ENCODE measurements at places on chromosomes 3 and 15.

DNA sequence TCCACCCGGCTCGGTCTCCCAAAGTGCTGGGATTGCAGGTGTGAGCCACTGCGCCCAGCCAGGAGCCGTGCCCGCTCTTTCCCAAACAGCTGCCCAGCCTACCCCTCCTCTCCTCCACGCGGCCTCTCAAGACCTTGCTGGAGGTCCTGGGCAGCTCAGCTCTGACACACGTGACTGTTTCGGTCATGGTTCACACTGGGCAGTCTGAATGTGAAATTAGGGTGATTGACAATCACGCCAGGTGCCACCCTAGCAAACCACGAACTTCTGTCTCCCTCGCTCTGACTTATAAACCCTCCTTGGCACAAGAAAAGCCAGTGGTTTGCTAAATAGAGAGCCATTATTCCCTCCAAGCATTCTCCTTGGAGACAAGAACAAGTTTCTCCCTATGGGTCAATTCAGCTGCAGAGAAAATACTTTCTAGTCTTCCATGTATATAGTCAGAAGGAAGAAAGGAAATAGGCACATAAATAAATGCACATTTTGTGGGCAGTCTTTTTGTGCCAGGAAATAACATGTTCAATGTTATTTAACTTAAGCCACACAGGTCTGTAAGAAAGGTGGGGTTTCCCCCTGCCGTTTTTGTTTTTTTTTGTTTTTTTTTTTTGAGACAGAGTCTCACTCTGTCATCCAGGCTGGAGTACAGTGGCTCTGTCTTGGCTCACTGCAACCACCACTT is 121.9 kb upstream of the MEF2A start:
- no peak for DNase-seq

DNA sequence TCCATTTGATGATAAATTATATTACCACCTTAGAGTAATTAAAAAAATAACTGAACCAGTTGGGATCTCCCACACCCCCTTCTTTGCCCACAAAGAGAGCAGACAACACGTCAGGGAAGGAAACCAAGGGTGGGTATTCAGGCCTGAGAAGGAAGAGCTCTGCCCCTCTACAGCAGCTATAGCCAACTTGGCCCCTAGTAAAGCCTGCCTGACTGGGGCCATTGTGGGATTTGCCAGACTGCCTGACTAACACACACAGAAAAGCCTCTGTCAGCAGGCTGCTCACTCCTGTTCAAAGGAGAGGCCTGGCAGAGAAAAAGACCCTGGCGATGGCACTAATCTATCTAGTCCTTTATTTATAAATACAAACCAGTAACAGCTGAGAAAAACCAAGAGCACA is 41.4 kb downstream of the ATP8B4 start:
- DNase-seq: no peak

- no peak for DNase-seq
Measured at GRCh38 chr15:26234976-26235767, 372.0 kb upstream of the ATP10A start.

DNA sequence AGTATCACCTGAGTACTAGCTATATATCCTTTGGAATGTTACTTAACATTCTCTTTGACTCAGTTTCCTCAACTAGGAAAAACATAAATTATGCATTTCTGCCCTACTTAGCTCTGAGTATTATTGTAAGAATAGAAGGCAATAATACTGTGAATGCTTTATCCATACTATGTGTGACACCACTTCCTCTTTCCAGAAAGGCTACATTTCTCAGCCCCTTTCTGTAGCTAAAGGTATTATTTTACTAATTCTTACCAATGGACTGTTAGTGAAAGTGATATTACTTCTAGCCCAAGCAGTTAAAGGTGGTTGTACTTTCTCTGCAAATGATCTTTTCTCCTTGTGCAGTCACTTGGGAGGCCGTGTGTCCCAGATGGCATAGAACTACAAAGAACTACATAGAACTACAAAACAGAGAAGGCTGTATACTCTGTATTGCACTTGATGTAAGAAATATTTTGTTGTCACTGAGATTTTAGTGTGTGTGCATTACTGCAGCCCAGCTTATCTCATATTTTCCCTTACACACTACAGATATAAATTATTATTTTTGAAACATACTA is 35.1 kb downstream of the MYH15 start:
- no peak for DNase-seq

DNA sequence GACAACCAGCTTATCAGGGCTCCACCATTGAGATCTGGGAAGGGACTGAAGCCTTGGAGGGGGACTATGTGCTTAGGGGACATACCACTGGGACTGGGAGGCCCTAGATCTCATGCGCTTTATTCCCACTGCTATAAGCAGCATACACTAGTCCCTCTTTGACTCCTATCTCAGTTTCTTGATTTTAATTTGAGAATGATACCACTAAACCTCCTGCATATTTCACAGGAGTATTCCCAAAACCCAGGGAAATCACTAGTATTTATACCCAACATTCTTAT is 29.2 kb downstream of the SLC24A1 start:
- DNase-seq: no peak

DNA sequence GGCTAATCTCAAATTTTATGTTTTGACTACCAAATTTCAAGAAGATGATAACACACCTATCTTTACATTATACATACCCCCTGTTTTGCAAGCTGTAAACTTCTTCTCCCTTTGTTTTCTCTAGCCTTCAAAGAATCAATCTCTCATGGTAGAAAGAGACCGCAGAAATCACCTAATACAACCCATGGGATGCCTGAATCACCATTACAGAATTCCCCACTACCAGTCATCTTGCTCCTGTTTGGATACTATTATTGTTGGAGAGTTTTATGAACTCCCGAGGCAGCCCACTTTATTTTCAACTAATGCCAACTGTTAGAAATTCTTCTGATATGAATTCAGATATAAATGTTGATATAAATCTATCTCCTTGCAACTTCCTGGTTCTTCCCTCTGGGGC is 110.9 kb downstream of the FRMD5 start:
- DNase-seq: no peak

GRCh38 chr3:186886202-186886981 is 43.9 kb downstream of the ADIPOQ start:
- DNase-seq: no peak

- no peak for DNase-seq
Measured at GRCh38 chr15:36256404-36256807, 323.0 kb upstream of the CDIN1 start.

GRCh38 chr15:72146934-72147333 is 28.7 kb downstream of the SENP8 start:
- DNase-seq: no peak

GRCh38 chr15:41558400-41559238 is at the start of gene TYRO3:
TSS of gene TYRO3 (plus strand) at chr15:41559212. CDS start at chr15:41559258, 46 bp downstream.
- DNase-seq: peak; percentile 21

GRCh38 chr3:108406063-108406660 is 104.2 kb downstream of the MYH15 start:
- DNase-seq: peak; percentile 55

GRCh38 chr3:41900265-41900664 is 61.6 kb downstream of the ULK4 start:
- peak; percentile 30 for DNase-seq

DNA sequence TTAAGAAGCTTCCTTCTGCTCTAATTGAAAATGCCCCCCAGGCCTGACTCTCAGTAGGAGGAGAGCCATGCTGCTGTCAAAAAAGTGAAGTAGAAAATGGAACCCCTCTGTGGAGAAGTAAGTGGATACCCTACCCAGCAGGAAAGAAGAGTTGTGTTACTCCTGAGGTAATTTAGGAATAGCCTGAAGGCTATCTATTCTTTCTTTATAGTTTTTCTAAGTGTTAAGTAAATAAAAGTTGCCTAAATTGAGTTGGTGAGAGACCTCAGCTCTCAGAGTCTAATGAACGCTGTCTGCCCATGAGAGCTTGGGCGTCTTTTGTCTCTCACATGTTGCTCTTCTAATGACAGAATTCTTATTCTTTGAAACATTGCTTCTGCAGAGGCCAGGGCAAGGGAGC is 116.2 kb downstream of the NSUN3 start:
- DNase-seq: no peak

GRCh38 chr3:160886421-160886820 is 130.4 kb downstream of the PPM1L start:
- no peak for DNase-seq

GRCh38 chr15:49669288-49669687 is 48.4 kb downstream of the DTWD1 start:
- DNase-seq: no peak

- peak; percentile 56 for DNase-seq
Measured at GRCh38 chr3:15330031-15330596, 2.3 kb downstream of the SH3BP5 start.

GRCh38 chr15:71518661-71519060 is 291.7 kb upstream of the NR2E3 start:
- no peak for DNase-seq

GRCh38 chr3:13200465-13200864 is 127.2 kb upstream of the IQSEC1 start:
- DNase-seq: no peak

DNA sequence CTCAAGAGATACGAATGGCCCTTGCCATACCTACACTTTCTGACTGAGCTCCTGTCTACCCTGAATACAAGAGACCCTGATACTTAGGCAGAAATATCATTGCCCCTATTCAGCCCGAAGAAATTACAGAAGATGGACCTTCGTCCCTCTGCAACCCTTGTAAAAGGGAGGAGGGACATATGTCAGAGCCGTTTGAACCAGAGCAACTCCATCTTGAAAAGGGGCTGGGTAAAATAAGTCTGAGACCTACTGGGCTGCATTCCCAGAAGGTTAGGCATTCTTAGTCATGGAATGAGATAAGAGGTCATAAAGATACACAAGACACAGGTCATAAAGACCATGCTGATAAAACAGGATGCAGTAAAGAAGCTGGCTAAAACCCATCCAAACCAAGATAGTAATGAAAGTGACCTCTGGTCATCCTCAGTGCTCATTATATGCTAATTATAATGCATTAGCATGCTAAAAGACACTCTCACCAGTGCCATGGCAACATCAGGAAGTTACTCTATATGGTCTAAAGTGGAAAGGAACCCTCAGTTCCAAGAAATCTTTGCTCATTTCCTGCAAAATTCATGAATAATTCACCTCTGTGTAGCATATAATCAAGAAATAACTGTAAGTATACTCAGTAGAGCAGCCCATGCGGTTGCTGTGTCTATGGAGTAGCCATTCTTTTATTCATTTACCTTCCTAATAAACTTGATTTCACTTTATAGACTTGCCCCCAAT is 49.7 kb upstream of the GPD1L start:
- DNase-seq: no peak

GRCh38 chr3:76871655-76872054 is 168.2 kb upstream of the ROBO2 start:
- DNase-seq: no peak

DNA sequence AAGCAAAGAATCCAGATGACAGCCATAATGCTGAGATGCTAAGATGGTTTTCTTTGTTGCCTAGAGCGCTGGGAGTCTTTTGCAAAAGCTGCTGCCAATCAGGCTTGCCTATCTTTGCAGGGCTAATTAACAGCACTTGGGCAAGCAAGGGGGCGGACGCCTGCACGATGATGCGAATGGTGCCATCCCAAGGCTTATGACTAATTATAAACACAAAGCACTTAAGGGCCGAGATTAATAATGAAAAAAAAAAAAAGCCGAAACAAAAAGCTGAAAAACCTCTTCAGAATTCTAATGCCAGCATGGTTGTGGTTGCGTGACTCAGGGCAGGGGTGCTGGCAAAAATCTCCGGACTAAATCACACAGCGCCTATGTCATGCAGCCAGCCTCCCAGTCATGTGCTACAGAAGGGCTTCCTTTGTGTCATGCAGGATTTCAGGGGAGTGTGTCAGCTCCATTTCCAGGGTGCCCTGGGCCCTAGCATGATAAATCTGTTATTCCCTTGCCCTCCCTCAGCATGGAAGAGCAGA is 185.0 kb upstream of the ANKRD28 start:
- peak; percentile 98 for DNase-seq

- DNase-seq: no peak
Measured at GRCh38 chr3:13772321-13772745, 107.5 kb downstream of the WNT7A start.

- peak; percentile 21 for DNase-seq
Measured at GRCh38 chr3:61537366-61537765, 24.0 kb upstream of the PTPRG start.

- no peak for DNase-seq
Measured at GRCh38 chr3:32371461-32372212, 20.0 kb upstream of the CMTM7 start.

DNA sequence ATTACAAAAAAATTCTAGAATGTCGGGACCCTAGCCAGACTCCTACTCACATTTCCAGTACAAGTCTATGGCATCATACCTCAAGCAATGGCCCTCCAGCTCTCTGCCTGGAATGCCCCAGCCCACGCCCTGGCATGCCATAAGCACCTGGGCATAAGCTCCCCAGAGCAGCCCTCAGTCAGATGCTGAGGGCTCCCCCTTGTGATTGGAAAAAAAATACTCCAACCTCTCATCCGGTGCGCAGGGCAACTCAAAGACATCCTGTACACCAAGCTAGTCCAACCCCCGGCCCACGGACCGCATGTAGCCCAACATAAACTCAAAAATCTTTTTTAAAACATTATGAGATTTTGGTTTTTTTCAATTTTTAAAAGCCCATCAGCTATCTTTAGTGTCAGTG is 115.4 kb downstream of the NEK10 start:
- DNase-seq: peak; percentile 45

DNA sequence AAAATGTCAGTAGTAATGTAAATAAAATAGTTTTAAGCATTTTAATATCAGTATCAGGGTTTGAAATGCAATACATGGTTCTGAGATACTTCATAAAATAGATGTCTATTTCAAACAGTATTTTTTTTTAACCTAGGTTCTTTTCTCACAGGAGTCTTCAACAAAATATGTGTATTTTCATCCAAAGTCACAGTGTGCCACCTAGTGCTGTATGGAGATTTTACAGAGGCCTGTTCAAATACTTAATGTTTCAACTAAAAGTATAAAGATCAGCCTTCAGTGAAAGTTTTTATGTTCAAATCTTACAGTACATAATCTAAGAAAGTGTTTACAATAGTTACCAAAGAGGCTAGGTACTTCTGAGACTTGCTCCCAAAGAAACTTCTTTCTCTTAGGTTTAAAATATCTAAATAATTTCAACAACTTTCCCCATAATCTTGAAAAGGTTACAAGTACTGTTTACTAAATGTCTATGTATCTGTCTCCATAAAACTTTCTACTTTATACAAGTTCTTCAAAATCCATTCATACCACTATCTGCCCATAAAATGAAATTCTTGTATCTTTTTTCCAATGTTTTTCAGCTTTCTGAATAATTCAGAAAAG is 38.3 kb downstream of the SCAPER start:
- peak; percentile 66 for DNase-seq

DNA sequence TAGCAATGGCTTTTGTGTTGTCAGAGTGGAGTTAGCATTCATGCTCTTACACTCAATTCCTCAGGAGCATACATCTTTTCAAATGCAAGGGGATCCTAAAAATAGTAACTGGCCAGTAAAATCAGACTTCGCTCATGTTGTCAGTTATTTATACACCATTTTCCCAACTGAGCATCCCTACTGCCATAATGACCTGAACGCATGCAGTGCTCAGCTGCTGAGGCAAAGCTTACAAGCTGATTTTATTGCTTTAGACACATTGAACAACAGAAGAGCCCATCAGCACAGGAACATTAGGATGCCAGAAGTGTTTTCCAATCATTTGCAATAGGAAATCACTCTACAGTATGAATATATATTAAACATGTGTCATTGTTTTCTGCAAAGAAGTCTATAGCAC is 689.7 kb upstream of the BCHE start:
- no peak for DNase-seq
